T-cell (primary cell): ENCODE measurements at places on chromosomes 16 and 17.

DNA sequence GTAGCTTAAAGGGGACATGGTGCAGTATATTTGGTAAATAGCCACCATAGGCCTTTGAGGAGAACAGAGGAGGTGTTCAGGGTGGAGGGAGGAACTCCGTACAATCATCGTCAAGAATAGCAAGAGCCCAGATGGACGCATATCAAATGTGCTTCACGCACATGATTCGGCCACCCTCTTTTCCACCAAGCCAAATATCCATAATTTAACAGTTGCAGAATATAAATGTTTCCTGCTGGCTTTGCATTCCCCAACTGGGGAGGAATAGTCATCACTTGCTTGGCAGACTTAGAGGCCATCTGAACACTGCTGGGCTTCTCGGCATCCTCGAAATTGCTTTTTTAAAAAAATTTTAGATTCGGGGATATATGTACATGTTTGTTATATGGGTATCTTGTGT lies 111.9 kb upstream of the ERCC4 start:
- DNase-seq = no peak

DNA sequence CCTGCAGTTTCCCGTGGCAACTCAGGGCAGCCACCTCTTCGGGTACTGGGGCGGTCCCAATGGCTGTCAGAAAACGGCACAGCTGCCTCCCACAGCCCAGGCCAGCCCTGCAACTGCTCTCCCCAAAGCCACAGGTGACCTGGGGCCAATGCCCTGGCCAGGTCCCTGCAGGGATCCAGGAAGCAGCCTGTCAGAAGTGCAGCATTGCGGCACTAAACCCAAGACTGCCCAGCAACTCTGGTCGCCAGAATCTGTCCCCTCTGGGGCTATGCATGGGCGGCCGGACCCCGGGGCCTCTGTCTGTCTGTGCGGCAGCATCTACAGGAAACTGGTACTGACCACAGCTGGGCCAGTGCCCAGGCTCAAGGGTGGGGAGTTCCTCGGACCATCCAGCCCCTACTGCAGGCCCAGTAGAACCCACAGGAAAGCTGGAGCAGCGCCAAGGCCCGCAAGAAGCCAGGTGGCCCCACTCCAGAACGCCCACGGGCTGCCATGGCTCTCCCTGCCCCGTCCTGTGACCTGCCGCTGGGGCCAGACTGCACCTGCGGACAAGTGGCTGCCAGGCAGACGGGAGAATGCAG lies 5.5 kb downstream of the CYBC1 start:
- DNase-seq = no peak

GRCh38 chr16:56191156-56191815 lies at the start of gene GNAO1:
TSS of gene GNAO1 (plus strand) at chr16:56191489. CDS start at chr16:56192236, 747 bp downstream.
- peak; percentile 43 for DNase-seq

- no peak for DNase-seq
These were observed 7.9 kb downstream of the RABEP2 start for GRCh38 chr16:28917095-28917494.

DNA sequence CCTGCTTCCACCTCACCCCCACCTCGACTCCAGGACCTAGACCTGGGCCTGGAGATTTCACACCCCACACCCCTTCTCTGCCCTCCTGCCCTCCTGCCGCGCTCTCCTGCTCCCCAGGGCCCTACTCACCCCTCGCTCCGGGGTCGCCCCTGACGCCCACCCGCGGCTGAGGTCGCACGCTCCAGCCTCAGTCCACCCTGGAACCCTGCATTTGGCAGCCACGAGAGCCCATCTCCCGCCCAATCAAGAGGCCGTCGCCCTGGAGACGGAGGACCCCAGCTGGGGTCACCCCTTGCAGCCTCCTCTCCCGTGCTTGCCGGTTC lies 16.1 kb downstream of the TLE7 start:
- no peak for DNase-seq

DNA sequence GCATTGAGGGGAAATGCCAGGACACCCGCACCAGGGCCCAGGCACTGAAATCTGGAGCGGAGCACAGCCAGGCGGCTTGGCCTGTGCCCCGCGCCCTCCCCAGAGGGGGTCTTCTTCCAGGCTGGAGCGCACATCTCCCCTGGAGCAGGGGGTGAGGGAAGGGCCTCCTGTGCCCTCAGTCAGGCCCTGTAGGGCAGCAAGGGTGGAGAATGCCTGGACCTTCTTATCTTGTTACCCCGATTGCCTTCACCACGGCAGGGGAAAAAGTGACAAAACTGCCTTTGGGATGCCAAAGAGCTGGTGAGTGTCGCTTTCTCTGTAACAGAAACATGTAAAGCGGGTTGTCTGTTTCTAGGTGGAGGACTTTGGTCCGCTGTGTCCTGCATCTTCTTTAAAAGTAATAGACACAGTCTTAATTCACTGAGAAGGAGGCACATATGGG lies 48.3 kb upstream of the BAHCC1 start:
- no peak for DNase-seq

GRCh38 chr17:74454197-74455024 lies 12.0 kb upstream of the CD300A start:
- no peak for DNase-seq

GRCh38 chr17:6326483-6326882 lies 108.4 kb downstream of the AIPL1 start:
- DNase-seq = no peak

DNA sequence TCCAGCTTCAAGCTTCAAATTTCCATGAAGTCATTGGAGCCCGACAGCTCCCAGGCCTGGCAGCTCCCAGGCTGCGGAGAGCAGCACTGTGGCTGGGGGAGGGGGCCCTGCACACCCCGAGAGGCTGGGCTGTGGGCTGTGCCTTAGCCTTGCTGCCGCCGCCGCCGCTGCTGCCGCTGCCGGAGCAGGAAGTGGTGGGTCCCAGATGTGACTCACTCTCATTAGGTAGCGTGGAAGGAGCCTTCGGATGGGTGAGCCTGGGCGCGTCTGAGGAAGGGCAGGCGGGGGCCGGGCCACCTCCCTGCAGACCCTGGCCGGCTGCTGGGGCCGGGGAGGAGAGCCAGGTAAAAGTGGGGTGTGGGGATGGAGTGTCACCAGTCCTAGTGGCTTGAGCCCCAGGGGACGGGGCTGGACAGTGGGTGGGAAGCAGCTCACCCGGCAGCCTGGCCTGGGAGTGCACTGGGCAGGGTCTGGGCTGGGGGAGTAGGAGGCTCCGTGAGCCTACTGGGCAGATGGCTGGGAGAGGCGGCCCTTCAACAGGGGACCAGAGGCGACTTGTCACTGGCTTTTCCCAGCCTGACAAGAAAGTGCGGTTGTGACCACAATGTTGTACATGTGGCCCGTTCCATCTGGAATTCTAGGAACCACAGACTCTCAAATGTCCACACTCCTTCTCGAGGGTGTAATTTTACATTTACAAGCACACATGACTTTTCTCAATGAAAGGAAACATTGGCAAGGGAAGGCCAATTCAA lies at the start of gene ADCY7:
Gene ADCY7 (plus strand): TSS at position 215 of the 755 bp plus-strand sequence. CDS start 21,629 bp downstream, outside the sequence.
- DNase-seq = peak; percentile 73

GRCh38 chr16:67393111-67393787 lies at the start of gene TPPP3:
TSS of gene TPPP3 (minus strand) at chr16:67393498. CDS start at chr16:67391111, 2,387 bp downstream.
- DNase-seq = peak; percentile 15

DNA sequence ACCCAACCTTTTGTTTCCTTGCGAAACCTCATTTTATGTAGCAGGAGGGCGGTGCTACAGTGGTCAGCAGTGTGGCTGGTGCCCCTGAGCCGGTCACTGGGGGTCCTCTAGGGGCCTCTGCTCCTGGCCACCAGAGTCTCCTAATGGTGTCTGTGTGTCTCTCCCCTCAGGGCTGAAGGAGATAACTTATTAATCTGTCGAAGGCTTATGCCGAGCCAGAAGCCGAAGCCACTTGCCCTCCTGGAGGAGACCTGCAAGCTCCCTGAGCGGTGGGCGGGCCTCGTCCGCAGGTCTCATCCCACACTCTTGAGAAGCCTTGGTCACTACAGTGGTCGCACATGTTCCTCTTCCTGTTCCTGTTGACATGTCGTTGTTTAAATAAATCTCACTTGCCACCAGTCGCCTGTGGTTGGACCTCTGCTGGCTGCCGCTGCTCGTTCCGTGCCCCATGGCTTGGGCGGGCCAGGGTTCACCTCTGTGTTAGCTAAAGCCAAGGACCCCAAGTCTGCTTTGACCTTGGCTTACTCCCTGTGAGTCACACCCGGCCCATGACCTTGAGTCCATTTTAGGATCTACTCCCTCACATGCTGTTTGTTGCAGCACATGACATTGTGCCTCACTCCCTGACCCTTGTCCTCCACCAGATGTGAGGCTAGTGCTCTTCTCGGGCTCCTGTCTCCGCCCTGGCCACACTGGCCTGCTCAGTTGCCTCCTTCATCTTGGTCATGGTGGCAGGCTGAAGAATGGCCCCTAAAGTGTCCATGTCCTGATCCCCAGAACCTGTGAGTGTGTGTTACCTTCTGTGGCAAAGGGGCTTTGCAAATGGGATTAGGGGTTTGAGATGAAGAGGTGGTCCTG lies 38.7 kb upstream of the AQP8 start:
- no peak for DNase-seq

GRCh38 chr17:68785565-68786486 lies 169.4 kb downstream of the ABCA8 start:
- no peak for DNase-seq

GRCh38 chr17:37737971-37738370 lies 6.9 kb downstream of the HNF1B start:
- DNase-seq = no peak

DNA sequence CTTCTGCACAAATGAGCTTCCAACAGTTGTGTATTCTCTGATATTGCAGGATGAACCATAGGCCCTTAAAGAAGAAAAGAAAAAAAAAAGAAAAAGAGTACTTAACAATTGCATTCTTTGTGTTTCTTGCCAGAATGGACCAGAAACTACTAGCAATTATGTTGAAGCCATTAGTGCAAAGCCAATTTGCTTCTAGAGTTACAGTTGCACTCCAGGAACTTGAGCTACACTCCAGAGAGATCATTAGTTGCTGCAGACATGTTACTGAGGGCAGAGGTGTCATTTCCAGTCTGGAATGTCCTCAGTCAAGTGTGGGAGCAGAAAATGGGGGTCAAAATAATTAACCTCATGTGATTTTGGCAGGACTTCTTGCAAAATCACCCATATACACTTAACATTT lies 85.6 kb upstream of the CCL2 start:
- DNase-seq = no peak

GRCh38 chr17:45894022-45894784 lies at the start of gene MAPT:
TSS of gene MAPT (plus strand) at chr17:45894554. CDS start at chr17:45962338, 67,784 bp downstream.
- DNase-seq = peak; percentile 80

DNA sequence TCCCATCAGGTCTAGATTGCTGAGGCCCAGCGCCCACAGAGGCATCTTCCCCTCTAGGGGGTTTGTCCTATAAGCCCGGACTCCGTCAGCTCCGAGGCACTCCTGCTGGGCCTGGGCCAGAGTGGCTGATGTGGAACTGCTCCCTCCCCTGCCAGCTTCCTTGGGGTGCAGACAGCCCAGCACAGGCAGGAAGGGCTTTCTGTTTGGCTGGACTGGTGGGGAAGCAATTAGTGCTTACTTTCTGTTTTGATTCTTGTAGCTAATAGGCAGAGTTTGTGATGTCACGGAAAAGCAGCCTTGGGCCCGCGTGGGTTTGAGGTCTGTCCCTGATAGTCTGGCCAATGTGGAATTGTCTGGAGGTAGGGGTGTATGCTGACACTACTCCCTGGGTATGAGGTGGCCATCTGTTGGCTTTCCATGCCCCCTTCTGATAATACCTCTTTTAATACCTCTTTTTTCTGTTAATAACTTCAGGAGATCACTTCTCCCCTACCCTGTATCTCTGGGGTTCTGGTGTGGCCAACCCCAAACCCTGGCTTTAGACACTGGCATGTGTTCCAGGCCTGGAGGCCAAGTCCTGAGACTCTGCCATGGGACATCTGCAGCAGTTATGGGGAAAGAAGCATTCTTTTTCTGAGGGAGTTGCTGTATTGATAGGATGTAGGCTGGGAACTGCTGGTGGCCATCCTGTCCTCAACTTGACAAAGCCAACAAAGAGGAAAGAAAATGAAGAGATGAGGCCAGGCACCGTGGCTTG lies 190.9 kb downstream of the RAB11FIP4 start:
- no peak for DNase-seq

DNA sequence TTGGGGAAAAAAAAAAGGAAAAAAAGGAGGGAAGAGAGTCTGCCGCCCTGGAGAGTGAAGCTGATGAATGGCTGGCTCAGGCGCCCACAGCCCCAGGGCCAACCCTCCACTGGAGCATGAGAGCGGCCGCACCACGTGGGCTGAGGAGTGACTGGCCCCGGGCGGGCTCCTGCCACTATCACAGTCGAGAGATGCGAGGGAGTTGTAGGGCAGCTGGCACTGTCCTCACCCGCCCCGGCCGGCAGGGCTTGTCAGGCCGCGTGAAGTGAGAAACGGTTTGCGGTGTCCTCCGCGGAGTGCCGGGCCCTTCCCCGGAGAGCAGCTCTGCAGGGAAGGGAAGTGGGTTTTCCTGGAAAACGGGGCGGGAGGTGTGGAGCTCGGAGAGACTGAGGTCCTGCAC lies 45.9 kb downstream of the JPH3 start:
- no peak for DNase-seq

- DNase-seq = no peak
These were observed 808 bp upstream of the BAHCC1 start for GRCh38 chr17:81394377-81394920.

DNA sequence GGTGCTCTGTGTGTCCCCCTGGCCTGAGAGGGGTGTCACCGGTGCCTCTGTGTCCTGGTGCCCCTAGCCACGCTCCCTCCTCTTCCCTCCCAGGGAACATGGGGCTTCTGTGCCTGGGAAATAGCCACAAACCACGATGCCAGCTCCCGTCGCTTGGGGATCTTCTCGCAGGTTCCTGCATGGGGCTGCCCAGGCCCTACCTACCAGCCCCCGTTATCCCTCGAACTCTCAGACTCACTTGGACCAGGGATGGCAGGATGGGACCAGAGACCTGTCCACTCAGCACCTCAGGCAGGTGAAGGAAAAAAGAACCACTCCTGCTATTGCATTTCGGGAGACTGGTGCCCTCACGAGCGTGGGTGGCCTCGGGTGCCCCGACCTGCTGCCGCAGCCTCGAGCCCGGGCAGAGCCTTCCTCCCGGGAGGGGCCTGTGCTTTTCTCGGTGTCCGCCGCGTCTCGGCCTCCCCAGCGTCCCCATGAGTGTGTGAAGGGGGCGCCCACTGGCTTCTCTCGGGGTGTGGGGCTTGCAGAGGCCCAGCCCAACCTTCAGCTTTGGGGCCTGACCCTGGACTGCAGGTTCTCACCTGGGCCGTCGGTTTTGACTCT lies 41.0 kb upstream of the GNG13 start:
- DNase-seq = no peak

GRCh38 chr17:30360086-30360808 lies 18.5 kb upstream of the CPD start:
- DNase-seq = no peak

GRCh38 chr17:42422412-42422957 lies 571 bp downstream of the CAVIN1 start:
- no peak for DNase-seq
